ENCODE measurements at places on chromosomes 16 and 17.

DNA sequence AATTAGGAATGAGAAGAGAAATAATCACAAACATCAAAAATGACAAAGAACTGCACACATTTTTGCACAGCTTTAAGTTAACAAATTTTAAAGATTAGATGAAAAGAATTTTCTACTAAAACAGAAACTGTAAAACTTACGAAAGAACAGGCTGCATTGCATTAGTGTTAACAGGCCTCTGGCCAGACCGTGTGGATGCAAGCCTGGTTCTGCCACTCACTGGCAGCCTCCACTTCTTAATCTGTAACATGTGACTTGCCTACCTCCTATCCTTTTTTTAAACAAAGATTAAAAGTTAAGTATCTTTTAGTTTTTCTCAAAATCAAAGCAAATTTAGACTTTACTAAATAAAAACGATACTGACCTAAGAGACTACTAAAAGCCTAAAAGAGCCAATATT, 37.5 kb downstream of the CREBBP start:
- DNase-seq, result no peak

DNA sequence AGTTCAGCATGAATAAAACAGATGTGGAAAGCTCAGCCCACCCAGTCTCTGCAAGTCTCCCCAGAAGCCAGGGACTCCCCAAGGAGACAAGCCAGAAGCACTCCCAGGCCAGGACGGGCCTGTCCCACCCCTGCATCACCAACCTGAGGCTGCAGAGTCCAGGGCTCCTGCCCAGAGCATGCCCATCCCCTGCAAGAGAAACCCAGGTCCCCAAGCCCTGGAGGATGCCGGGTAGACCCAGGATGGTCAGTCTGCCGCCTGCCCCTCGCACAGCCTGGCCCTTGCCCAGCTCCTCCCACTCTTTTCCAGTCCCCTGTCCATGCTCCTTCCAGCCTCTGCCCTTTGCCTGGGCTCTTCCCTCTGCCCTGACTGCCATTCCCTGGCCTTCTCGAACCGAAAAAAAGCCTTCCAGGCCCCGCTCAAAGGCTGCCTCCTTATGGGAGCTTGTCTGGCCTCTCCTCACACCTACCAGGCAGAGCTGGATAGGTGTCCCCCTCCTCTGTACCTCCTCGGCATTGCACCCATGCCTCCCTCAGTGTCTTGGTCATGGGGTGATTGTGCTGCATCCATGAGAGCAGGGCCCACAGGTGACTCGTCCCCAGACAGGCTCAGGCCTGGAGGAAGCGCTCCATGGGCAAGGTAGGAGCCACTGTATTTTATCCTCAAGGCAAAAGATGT, 44.8 kb downstream of the BEAN1 start:
- DNase-seq, result no peak

DNA sequence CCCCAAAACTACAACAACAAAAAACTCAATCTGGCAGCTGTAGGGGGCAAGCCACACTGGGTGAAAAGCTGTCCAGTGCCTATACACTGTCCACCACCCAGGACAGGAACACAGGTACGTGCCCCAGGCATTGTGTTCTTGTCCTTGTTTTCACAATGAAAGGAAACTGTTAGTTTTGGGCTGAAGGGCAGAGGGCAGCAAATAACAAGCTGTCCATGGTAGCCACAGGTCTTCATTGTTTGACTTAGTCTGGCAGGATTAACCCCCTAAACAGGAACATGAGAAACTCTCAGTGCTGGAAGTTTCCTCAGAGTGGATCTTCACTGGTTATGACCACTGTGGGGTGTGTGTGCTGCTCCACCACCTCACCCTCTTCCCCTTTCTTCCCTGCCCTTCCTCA, 224.6 kb upstream of the N4BP1 start:
- DNase-seq, result no peak

DNA sequence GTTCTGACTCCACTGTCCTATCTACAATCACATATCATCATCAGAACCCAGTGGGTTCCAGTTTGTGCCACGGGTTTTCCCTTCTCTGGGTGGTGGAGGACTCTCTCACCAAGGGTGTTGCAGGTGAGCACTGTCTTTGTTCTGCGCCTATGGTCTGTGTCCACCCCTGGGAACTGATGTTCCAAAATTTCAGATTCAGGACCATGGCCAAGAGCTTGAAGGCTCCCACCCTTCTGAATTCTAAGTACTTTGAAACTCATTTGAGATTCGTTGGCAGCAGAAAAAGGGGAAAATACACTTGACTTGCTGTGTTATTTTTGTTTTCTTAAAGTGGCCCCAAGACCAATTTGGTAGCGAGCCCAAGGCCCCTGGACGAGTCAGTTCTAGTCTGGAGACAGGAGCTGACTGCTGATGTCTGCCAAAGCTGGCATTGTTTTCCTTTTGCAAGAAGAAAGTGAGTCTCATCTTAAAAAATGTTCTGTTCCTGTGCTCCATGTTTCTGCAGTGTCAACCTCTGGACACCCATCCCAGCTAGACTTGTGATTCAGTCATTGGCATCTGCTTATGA, 310.9 kb downstream of the HAPSTR1 start:
- DNase-seq, result no peak

- no peak for DNase-seq
Observed at GRCh38 chr17:14201021-14201987, 35.4 kb downstream of the CDRT15 start.

DNA sequence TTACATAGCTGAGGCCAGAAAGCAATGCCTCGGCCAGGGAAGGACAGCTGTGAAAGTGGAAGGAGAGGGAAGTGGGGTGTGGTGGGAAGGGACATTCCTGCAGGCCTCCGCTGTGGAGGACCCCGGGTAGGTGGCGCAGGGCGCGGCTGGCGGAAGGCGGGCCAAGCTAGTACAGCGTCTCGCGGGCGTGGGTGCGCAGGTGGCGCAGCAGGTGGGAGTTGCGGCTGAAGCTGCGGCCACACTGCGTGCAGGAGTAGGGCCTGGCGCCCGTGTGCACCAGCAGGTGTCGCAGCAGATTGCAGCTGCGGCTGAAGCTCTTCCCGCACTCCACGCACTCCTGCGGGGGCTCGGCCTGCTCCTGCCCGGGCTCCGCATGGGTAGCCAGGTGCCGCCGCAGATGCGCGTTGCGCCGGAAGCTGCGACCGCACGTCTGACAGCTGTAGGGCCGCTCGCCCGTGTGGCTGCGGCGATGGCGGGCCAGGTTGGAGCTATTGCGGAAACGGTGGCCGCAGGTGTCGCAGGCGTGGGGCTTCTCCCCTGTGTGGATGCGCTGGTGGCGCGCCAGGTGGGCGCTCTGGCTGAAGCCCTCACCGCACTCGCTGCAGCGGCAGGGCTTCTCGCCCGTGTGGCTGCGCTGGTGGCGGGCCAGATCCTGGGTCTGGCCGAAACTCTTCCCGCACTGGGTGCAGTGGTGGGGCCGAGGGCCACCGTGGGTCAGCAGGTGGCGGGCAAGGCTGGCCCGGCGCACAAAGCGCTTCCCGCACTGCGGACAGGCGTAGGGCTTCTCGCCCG, 10.0 kb downstream of the ZSCAN10 start:
- no peak for DNase-seq

GRCh38 chr17:10648956-10649355, 8.2 kb downstream of the MYH3 start:
- DNase-seq, result no peak

- no peak for DNase-seq
Observed at GRCh38 chr16:67230809-67231660, 4.1 kb downstream of the TMEM208 start.

- DNase-seq, result no peak
Observed at GRCh38 chr16:55039931-55040330, 109.3 kb downstream of the IRX5 start.

DNA sequence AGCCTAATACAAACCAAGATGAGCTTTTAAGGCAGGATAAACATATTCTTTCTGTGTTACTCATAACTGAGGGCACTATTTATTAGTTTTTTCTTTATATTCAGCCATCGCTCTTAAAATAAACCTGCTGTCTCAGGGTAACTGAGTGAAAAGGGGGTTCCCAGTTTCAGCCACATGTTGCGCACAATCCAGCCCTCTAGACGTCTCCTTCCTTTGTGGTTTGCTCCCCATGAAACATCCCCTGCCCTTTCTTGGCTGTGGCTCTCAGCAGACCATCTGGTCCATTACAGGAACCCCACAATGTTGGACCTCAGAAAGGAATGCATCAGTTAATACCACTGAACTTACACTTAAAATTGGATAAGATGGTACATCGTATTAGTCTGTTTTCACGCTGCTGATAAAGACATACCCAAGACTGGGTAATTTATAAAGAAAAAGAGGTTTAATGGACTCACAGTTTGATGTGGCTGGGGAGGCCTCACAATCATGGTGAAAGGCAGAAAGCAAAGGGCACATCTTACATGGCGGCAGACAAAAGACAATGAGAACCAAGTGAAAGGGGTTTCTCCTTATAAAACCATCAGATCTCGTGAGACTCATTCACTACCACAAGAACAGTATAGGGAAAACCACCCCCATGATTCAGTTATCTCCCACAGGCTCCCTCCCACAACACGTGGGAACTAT, 12.6 kb upstream of the IL21R start:
- DNase-seq, result no peak

DNA sequence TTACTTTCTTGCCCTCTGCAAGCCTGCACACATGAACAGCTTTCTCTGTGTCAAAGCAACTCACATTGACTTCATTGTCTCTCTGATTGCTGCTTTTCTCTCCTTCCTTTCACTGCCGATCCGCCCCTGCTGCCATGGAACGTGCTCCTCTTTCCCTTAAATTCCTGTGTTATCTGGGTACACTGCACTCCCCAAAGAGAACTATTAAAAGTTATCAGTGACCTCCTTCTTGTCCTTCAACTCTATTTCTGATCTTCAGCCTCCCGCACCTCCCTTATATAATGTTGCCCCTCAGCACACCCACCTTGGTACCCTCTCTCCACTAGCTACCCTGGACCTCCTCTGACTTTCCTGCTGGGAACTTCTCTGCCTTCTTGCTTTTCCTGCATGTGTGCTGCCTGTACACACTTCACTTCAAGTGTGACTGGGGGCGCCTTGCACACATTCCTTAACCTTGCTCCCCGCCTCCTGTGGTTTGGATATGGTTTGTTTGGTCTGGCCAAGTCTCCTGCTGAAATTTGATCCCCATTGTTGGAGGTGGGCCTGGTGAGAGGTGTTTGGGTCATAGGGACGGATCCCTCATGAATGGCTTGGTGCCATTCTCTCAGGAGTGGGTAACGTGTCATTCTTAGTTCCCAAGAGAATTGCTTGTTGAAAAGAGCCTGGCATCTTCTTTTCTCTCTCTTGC, 26.7 kb upstream of the PMP22 start:
- no peak for DNase-seq
